ENCODE measurements at places on chromosomes 16 and 17. TPM values are rescaled to one million over a fixed set of nuclear protein-coding genes. Genes with fewer than 3 reads are reported as not detected.

- H3K4me3 ChIP-seq = no peak overlapping the region
- no peak overlapping the region for H3K27ac ChIP-seq
- H3K36me3 ChIP-seq = no peaks in the 10 kb centered on the region
- H3K4me1 ChIP-seq = no peaks in the 10 kb centered on the region
Measured at GRCh38 chr16:20675488-20676267, 21.8 kb downstream of the ACSM1 start.

GRCh38 chr17:31538080-31538762 is 146.7 kb downstream of the RAB11FIP4 start:
- H3K36me3 ChIP-seq = no peaks in the 10 kb centered on the region
- no peak overlapping the region for H3K27ac ChIP-seq
- H3K27me3 ChIP-seq = no peaks in the 10 kb centered on the region
- DNase-seq = no peak

ABCC12 gene
- not detected for polyA plus RNA-seq

KRT12 gene
- not detected for polyA plus RNA-seq
